WTC11 (cell line): ENCODE measurements at places on chromosomes 1 and 21.
A peak's percentile ranks its signal among the peaks of the same experiment; 100 is the strongest.

- no peak for DNase-seq
Measured at GRCh38 chr1:231037585-231038517, 2.2 kb downstream of the FAM89A start.

- DNase-seq: no peak
Measured at GRCh38 chr1:175714350-175714749, 29.0 kb downstream of the TNR start.

- DNase-seq: peak; percentile 13
Measured at GRCh38 chr1:228370439-228370940, 36.1 kb downstream of the TRIM11 start.

GRCh38 chr1:219086956-219087469 lies 86.7 kb upstream of the LYPLAL1 start:
- DNase-seq: no peak

DNA sequence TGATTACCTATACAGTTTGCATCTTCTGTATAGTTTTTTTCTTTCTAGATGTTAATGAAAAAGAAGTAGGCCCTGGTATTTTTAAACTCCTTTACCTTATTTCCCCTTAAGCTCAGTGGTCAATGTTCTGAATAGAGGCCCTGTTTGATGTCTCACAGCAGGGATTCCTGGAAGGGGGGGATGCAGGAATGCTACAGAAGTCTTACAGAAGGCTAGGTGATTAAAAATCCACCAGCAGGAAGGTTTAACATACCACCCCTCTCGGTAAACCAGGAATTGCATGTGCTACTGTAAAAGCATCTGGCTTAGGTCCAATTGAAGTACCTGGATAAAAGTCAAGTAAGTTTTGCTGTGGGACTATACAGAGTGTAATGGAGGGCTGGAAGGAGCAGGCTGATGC lies 78.3 kb downstream of the NOS1AP start:
- peak; percentile 65 for DNase-seq

- DNase-seq: no peak
Measured at GRCh38 chr1:203227371-203228083, 1.9 kb downstream of the CHIT1 start.

GRCh38 chr1:198725090-198725489 lies 86.2 kb downstream of the PTPRC start:
- DNase-seq: no peak

DNA sequence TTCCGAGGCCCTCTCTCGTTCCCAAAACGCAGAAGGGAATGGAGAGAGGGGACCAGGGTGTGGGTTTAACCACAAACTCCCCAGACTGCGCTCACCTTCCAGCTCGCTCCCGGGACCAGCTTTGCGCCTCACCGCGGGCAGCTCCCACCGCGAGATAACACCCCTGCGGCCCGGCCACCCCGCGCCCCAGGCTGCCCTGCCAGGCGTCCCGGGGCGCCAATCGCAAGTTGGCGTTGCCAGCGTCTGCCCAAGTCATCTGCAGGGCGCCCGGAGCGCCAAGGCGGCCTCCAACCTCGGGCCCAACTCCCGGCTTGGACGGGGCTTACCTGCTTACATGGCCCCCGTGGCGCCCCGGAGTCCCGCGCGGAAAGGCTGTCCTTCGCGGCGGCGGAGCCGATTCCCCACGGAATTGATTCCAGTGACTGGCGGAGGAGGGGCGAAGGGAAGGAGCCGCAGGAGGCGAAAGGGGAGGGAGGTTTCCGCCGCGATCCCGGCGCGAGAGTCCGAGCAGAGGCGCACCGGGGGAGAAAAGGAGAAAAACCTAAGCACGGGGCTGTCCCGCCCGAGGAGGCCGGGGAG lies 456 bp downstream of the PTPN14 start:
- DNase-seq: peak; percentile 56

GRCh38 chr1:41355761-41356160 lies 5.5 kb upstream of the FOXO6 start:
- DNase-seq: no peak

DNA sequence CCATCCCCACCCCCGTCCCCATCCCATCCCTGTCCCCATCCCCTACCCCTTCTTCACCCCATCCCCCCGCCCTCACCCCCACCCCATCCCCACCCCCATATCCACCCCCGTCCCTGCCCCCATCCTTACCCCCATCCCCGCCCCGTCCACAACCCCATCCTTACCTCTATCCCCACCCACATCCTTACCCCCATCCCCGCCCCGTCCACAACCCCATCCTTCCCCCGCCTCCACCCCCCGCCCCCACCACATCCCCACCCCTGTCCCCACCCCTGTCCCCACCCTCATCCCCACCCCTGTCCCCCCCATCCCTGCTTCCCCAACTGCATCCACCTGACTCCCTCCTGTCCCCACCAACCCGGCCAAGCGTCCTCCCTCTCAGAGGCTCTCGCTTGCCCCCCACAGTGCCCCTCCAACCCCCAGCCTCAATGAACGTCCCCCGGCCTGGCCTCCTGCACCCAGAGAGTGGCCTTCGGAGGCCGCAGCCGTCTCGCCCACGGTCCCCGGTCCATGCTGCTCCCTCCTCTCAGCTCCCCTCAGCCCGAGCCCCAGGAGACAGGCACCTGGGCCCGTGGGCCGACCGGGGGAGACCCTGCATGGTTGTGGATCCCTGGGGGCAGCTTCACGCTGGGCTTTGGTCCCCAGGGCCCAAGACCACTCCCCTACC lies 25.5 kb upstream of the C1orf159 start:
- no peak for DNase-seq

- peak; percentile 51 for DNase-seq
Measured at GRCh38 chr1:7474786-7475502, 296.2 kb upstream of the VAMP3 start.

DNA sequence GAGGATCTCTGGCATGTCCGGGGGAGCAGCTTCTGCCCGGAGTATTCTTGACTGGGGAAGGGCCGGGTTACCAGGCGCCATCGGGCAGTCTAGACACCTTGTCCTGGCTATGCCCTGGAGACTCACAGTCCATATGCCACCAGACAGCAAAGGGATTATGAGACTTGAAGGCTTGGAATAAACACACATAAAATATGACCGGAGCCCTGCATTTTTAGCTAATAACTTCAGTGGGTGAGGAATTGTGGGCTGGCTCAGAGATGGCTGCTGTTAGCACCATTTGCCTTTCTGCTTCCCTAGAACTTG lies 15.5 kb downstream of the NTPCR start:
- DNase-seq: no peak

- DNase-seq: no peak
Measured at GRCh38 chr1:156506450-156506849, 5.9 kb upstream of the MEF2D start.

- peak; percentile 30 for DNase-seq
Measured at GRCh38 chr1:172431721-172432192, 11.3 kb downstream of the C1orf105 start.
